ENCODE measurements at places on chromosomes 5 and 9. TPM values are rescaled to one million over a fixed set of nuclear protein-coding genes. Genes with fewer than 3 reads are reported as not detected.

GRXCR2 gene
- total RNA-seq: not detected

CBY3 gene
- total RNA-seq: not detected

EIF4E1B gene
- total RNA-seq: not detected

TESK1 gene
- 7.1 TPM for total RNA-seq

SEMA6A gene
- not detected for total RNA-seq

NR5A1 gene
- total RNA-seq: not detected

PCDHGB5 gene
- total RNA-seq: not detected

CDKN2A gene
- total RNA-seq: 597 TPM

PAM gene
- 360 TPM for total RNA-seq

IL3 gene
- total RNA-seq: not detected

CRB2 gene
- not detected for total RNA-seq

NFIB gene
- 2.5 TPM for total RNA-seq

DOCK8 gene
- 1.4 TPM for total RNA-seq

C9orf153 gene
- not detected for total RNA-seq

PCSK1 gene
- 1.5 TPM for total RNA-seq

LIX1 gene
- not detected for total RNA-seq

FGD3 gene
- 0.20 TPM for total RNA-seq

P4HA2 gene
- 99.6 TPM for total RNA-seq

ERCC8 gene
- 30.6 TPM for total RNA-seq

SERF1A gene
- 4.7 TPM for total RNA-seq

ELAVL2 gene
- 21.6 TPM for total RNA-seq

INSL4 gene
- not detected for total RNA-seq

GHR gene
- 0.57 TPM for total RNA-seq

All from M059J (cell line).